ENCODE measurements at places on chromosomes 11 and 22.

DNA sequence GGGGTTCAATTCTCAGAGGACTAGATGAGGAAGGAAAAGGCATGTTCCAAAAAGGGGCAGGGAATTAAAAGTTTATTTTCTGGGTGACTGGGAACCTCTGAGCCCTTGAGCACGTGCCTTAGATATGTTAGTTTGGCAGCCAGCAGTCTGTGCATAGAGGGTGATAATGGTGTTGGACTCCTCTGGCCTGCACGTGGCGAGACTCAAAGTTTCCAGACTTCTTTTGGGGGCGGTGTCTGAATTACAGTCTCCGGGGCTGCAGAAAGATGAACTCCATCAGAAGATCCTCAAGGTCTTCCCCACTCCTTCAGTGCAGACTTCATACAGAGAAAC lies 861 bp upstream of the ZNRF3 start:
- DNase-seq, result no peak

DNA sequence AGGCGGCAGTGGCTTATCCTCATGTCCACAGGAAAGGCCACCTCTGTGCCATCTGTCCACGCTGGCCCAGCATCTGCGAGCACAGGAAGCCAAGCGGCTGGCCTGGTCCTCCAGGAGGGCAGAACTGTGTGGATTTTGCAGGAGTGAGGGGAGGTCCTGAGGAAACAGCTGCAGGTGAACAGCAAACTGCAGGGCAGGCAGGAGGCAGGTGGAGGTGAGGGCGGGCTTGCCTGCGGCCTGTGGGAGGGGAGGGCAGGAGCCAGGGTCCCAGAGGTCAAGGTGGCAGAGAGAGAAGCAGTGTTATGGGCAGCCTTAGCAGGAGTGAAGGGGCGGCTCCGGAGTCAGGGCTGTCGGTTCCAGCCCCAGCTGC lies 369.7 kb downstream of the SHANK2 start:
- no peak for DNase-seq

DNA sequence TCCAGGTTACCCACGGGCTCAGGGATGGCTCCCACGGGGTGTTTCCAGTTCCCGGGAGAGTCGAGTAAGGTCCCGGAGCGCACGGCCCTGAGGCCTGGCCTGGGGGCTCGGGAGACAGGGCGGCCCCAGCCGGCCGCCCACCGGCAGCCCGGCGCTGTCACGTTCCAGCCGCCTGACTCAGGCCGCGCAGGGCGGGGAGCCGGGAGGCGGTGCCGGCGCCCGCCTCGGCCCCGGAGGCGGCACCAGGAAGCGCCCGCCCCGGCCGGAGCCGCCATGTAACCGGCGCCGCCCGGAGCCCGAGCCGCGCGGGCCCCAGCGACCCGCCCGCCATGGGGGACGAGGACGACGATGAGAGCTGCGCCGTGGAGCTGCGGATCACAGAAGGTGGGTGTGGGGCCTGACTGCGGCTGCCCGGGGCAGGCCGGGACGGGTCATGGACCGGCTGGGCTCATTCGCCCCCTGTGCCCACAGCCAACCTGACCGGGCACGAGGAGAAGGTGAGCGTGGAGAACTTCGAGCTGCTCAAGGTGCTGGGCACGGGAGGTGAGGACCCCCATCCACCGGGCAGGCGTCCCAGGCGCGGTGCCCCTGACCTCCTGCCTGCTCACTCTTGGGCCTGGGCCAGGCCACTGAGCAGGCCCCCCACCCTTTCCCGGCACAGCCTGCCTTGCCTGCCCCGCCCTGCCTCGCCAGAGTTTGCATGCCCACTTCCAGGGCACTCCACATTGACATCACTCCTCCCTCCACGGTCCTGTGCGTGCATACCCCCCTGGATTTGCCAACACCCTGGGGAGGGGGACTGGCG lies at the start of gene RPS6KA4:
TSS of gene RPS6KA4 (plus strand) at position 256 of the 805 bp plus-strand sequence. CDS start at position 330, 74 bp downstream.
- DNase-seq, result peak; percentile 96

- DNase-seq, result no peak
Observed at GRCh38 chr11:83456566-83456965, 170.4 kb upstream of the CCDC90B start.

DNA sequence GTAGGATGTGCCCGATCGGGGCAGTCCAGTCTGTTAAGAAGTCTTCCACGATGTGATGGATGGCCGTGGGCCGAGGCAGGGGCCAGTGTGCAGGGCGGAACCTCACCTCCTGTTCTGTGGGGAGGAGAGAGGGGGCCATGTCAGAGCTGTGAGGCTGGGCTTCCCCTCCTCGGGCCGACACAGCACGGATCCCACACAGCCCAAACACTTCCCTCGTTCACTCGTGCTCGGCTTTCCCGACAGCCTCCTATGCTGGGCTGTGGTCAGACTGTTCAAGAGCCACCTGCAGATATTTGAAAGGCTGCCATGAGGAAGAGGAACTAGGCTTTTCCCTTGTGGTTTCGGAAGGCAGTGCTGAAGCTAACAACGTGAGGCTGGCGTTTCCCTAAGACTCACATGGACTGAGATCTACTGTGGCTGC lies 12.3 kb upstream of the TXN2 start:
- DNase-seq, result peak; percentile 60

- DNase-seq, result no peak
Observed at GRCh38 chr11:69854713-69855112, 35.5 kb upstream of the FGF3 start.

- DNase-seq, result no peak
Observed at GRCh38 chr22:49948116-49948957, 12.2 kb upstream of the PIM3 start.

- no peak for DNase-seq
Observed at GRCh38 chr11:67664213-67664585, 10.2 kb downstream of the ALDH3B2 start.

DNA sequence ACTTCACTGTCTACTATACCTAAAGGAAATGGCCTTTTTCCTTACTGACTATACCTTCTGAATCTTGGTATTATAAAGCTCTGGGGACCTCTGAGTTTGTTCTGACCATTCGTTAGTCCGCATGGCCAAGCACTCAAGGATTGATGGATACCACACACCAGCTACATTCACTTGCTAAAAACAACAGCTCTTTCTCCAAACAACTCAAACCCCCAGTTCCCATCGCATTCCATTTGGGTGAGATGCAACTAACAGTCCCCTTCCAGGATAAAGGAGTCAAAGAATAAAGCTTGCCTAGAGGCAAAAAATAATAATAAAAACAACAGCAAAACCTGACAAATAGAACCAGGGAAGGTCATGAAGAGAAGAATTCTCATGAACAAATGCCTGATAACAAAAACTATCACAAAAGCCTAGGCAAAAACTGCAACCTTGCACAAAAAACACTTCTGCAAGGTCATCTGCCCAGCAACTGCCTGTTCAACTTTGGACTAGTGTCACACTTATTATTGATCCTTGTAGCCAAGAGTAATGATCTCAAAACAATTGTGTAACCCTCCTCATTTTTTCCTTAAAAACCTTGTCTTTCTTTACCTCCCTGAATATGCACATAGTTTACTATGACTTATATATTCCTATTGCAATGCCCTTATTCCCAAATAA lies 139.0 kb upstream of the GUCY1A2 start:
- DNase-seq, result no peak

DNA sequence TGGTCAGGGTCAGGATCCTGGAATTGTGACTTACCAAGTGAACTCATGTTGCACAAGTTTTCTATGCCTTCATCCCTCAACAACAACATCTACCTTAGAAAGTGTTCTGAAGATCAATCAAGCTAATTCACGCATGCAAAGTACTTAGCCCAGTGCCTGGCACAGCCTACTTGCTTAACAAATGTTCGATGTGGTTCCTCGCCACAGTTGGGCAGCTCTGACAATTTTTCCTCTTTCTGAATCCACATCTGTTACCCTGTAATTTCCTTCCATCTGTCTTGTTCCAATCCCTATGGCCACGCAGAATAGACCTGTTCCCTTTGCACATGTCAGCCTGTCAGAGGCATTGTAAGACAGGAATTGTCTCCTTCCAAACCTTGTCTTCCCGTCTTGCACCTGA lies 1415.2 kb downstream of the TBC1D22A start:
- DNase-seq, result no peak

DNA sequence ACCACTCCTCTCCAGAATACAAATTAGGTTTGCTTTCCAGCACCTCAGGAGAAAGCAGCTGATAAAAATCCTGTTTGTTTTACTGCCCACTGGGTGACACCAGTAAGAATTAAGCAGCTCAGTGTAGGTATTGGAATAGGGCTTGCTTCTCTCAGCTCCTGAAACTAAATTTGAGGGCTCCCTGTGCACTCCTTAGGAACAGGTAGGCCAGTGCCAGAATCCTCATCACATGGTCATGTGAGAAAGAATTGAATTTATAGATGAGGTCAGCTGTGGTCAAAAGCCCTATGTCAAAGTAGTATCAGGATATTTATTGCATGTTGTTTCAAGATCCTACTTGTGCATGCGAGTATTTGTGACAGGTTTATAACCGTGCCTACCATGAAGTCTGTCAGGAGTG lies 1.0 kb downstream of the PRSS23 start:
- no peak for DNase-seq

GRCh38 chr11:70669871-70670675 lies 271.7 kb downstream of the CTTN start:
- no peak for DNase-seq

DNA sequence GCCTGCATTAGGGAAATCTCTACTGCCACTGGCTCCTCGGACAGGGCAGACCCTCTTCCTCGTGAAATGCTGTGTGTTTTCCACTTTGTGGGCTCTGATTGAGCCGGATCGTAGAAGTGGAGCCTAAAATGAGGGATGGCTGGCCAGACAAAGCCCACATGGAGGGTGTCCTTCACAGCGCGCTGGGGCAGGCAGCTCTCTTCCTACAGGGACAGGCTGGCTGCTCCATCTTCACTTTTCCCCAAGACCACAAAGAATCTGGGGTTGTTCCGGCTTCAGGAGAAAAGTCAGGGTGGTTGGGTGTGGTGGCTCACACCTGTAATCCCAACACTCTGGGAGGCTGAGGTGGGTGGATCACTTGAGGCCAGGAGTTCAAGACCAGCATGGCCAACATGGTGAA lies 94.9 kb downstream of the MORC2 start:
- DNase-seq, result no peak

- no peak for DNase-seq
Observed at GRCh38 chr11:2140411-2141400, 1.5 kb upstream of the IGF2 start.

DNA sequence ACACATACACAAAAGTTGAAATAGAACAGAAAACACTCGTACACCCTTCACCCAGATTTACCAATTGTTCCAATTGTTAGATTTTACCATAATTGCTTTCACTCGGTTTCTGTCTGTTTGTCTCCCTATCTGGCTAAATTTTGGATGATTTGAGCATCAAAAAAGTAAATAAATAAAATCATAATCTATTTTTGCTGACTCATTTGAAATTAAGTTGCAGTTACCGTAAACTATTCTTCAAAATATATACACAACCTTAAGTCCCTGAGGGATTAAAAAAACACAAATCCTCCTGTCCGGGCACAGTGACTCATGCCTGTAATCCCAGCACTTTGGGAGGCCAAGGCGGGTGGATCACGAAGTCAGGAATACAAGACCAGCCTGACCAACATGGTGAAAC lies 81.3 kb upstream of the SYT9 start:
- no peak for DNase-seq

DNA sequence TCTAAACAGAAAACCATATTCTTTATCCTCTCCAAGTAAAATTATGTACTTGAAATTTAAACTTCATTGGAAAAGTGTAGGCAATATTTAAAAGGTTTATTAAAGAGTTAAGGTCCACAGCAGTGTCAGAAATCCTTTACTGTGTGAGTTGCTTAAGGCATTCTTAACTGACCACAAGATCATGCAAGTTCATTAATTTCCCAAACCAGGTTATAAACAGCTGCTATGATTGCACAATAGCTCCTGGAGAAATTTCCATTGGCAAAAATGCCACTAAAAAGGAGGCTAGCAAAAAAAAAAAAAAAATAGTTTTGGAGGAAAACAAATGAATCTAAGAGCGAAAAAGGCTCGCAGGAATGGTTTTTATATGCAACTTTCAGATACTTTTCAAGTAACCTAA lies 106.2 kb downstream of the ETS1 start:
- DNase-seq, result no peak

GRCh38 chr11:63536669-63537292 lies at the start of gene PLAAT4:
Gene PLAAT4 (plus strand): TSS chr11:63536808. CDS start chr11:63536869, 61 bp downstream.
- peak; percentile 63 for DNase-seq

GRCh38 chr11:7060868-7061267 lies 27.9 kb upstream of the RBMXL2 start:
- no peak for DNase-seq

GRCh38 chr11:124541204-124541603 lies 2.2 kb downstream of the OR8B12 start:
- no peak for DNase-seq

DNA sequence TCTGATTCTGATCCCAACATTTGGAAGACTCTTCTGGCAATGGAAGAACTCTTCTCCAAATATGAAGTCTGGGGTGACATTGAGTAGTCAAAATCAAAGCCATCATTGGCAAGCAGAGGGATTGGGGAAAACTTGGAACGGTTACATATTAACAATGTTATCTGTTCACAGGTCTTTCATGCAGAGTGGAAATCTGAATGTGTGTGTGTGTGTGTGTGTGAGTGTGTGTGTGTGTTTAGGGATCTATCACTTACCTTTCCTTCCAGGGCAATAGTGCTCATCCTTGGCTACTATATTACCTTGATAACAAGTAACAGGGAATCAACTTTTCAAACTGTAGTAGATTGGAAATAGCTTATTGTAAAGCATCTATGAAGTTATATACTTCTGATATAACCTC lies 55.3 kb downstream of the EHF start:
- DNase-seq, result no peak

GRCh38 chr11:112706863-112707262 lies 254.4 kb upstream of the NCAM1 start:
- no peak for DNase-seq

- DNase-seq, result no peak
Observed at GRCh38 chr11:96149743-96150555, 193.0 kb downstream of the MAML2 start.

DNA sequence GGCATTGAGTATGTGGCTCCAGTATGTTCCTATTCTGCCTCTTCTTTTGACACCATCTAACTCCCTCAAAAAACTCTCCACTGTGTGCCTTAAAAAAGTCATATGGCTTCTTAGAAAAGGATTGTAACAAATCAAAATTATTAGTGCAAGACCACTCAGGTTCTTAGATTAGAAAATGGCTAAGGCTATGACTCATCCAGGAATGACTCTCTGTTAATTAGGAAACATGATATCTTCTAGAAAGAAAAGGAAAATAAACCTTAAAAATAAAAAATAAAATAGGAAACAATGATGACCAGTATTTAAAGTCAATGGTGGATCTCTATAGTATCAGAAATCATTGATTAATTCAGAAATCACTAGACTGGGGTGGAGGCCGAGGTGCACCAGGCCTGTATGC lies 21.7 kb downstream of the SLC25A17 start:
- DNase-seq, result no peak

Data from GM13977 (cell line).